ENCODE measurements at places on chromosomes 5 and 9.

DNA sequence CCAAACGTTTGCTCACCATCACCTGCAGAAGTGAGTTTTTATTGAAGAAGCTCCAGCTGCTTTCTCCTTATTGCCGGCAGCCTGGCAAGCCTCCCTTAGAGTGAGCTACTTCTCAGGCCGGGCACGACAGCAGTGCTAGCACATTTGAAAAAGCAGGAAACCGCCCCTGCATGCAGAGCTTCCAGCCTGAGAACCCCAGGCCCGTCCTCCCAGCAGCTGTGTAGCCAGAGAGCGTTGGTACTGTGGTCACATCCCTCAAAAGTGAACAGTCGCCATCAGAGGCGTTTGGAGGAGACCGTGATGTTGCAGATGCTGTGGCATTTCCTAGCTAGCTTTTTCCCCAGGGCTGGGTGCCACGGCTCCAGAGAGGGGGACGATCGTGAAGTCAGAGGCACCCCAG, 23.5 kb downstream of the SLC25A25 start:
- DNase-seq: no peak

GRCh38 chr5:154403234-154403633, 42.6 kb upstream of the SAP30L start:
- DNase-seq: no peak

- DNase-seq: no peak
Measured at GRCh38 chr9:18208166-18209059, 265.5 kb upstream of the ADAMTSL1 start.

DNA sequence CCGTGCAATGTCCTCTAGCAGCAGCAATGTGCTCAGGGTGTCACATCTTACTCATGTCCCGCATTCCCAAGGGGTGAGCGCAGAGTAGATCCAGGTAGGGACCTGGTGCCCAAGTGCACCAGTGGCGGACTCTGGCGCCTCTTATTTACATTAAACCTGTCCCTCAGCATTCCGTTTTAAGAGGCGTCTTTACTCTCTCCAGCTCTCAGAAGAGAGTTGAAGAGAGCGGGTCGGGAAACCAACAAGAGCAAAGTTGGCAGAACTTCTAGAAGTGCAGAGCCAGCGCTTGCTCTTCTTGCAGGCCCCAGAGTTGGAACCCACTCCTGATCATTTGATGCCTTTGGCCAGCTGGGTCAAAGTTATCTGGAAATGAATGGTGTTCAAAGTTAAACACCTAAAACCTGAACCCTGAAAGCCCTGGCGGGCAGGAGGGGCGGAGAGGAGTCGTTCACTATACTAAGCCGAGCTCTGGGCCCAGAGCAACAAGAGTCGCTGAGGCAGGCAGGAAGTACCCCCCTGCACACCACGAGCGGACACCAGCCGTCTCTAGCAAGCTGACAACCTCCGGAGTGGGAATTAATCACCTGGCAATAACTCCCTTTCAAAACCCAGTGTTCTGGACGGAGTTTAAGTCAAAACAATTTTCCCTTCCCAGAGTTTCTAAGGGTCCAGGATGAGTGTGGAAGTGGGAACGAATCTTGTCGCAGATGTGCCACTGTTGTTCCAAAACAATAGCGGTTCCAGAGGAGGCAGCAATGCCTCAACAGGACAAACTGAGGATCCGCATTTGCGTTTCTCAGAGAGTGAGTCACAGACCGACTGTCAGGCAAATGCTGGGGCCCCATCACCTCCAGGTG, 122.8 kb downstream of the TMEM161B start:
- no peak for DNase-seq

- DNase-seq: no peak
Measured at GRCh38 chr9:109246533-109246932, 74.3 kb downstream of the EPB41L4B start.

DNA sequence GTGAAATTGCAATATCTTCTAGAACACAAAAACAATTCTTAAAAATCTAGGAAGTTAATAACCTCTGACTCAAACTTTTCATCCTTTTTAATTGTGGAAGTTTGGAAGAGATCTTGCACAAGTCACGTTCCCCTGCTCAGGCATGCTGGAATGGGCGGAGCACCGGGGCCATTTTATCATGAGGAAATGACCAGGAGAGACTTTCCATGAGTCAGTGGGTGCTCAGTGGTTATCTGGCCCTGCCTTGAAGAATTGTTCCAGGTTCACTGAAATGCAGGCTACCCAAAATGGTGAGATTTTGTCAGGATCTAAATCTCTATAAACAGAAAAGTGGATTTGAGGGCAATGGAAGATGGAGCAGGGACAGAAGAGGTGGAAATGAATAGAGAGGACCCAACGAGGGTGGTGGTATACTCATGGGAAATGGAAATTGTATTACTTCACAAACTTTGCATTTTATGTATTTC, 61.2 kb downstream of the FYB1 start:
- DNase-seq: no peak

DNA sequence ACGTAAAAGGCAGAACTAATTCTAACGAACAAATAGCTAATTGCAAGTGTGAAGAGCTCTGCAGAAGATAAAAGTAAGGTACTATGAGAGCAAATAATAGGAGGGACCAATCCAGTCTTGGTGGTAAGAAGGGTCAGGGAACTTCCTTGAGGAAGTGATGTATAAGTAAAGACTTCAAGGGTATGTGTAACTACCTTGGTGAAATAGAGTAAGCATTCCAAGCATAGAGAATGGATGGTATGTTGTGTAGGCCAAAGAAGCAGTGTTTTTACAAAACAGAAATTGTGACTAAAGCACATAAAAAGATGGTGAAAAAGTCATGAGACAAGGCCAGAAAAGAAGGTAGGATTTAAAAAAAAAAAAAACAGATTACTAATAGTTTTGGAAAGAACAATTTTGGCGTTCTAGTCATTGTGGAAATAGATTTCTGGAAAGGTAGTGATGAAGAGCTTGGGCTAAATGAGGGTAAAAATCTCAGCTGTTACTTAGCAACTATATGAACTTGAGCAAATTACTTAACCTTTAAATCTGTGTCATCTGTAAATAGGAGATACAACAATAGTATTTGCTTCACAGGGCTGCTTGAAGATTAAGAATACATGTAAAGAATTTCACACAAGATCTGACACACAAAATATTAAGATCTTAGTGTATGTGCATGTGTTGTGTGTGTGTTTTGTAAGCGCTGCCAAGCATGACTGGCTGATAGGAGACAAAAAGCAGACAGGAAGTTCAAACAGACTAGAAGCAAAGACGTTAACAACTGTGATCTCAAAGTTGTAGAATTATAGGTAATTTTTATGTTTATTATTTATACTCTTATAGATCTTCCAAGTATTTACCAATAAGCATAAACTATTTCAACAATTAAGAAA, 73.5 kb downstream of the NR6A1 start:
- DNase-seq: no peak

DNA sequence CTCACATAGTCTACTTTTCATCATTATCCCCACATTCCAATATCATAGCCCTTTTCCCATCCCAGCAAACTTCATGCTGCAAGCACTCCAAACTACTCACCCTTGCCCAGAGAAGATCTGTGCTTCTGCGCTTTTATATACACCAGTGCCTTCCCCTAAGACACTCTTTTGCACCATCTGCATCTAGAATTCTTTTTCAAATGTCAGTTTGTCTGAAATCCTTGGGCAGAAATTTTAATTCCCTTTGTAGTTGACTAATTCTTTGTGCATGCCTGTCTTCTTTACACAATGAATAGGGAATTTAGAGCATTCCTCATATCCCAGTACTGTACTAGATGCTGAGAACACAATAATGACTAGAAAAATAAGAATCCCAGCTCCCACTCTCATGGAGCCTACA, 298.9 kb downstream of the KCNN2 start:
- DNase-seq: no peak

GRCh38 chr5:78979909-78980308, 5.2 kb downstream of the ARSB start:
- DNase-seq: no peak

- DNase-seq: no peak
Measured at GRCh38 chr5:139246394-139246793, 47.1 kb upstream of the MATR3 start.

DNA sequence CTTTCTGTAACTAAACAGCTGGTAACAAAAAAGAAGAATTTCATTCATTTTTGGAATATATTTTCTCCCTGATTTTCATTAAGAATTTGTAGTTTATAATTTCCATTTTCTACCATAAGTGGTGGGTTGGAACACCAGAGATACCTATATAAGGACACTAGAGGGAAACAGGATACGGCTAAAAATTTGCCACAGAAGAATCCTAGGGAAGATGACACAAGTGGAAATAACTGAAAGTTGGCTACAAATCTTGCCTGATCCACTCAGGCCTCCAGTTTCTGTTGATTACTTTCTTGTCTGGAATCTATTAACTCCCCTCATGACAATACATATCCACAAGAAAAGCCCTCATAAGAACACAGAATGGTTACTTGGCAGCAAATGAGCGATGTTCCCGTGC, 46.8 kb downstream of the FREM1 start:
- no peak for DNase-seq

GRCh38 chr5:143386725-143387124, 16.8 kb downstream of the NR3C1 start:
- no peak for DNase-seq

GRCh38 chr5:150058480-150059126, 27.8 kb downstream of the CSF1R start:
- DNase-seq: no peak

DNA sequence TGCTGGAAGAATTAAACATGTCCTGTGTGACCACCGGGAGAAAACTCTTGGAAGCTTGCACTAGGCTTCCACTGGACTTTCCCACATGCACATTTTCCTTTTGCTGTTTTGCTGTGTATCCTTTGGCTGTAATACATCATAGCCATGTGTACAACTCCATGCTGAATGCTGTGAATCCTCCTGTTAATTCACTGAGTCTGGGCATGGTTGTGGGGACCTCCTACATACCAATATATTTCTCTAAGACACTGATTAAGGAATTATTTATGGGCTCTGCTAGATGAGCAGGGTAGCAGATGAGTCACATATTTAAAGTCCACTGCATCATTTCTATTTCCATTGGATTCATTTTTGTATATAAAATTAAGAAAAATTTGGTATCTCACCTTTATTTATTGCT, 220.1 kb downstream of the CYLC2 start:
- DNase-seq: no peak

GRCh38 chr5:119355244-119355638, 578 bp upstream of the TNFAIP8 start:
- no peak for DNase-seq

DNA sequence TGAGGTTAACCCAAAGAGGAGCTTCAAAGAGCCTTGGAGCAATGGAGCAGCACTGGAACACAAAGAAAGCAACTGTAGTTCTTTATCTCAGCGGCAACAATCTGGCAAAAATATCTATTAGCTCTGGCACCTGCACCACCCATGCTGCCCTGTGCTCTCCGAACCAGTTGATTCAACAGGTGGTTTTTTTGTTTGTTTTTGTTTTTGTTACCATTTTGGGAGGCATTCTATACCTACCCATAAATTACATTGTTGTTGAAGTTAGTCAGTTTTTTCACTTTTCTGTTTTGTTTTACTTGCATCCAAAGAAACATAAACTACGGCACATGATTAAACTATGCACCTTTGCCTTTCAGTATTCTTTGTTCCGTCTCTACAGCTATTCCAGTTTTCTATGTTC, 16.2 kb downstream of the ESM1 start:
- DNase-seq: no peak

GRCh38 chr5:56142614-56143372, 90.3 kb downstream of the ANKRD55 start:
- no peak for DNase-seq

- DNase-seq: no peak
Measured at GRCh38 chr5:113022661-113023060, 46.1 kb downstream of the DCP2 start.

GRCh38 chr5:84724683-84725082, 340.0 kb upstream of the EDIL3 start:
- DNase-seq: no peak

DNA sequence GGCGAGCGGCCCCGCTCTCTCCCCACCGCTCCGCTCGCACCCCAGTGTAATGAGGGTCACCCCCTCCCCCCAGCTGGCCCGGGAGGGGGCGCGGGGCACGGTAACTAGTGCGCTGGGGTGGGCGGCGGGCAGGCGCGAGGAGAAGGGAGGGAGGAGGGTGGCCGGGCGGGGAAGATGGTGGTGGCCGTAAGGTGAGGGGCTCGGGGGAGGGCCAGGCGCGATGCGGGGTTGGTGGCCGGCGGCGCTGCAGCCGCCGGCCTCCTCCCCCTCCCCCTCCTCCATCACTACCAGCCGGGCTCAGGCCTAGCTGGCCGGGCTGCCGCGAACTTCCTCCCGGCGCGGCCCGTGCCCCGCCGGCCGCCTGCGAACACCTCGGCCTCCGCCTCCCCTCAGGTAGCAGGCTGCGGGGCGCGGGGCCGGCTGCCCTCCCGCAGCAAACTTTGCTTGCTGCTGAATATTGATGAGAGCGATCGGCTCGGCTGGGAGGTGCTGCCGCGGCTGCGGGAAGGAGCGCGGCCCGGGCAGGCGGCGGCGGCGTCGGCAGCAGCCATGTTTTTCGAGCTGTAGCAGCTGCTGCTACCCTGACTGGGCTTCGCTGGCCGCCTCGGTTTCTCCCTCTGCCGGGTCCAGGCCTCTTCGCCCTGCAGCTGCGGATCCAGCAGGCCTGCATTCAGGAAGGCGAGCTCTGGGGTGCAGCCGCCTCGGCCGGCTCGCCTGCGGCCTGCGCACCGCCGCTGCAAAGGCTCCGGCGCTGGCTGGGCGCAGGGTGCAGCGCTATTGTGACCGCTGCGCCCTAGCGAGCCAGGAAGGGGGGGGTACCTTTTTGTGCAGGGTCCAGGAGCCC, 502 bp downstream of the NSD1 start:
- DNase-seq: no peak

Measured in NCI-H2029 treated with DMSO at 0.1 percent for 48 hours (cell line).